ENCODE measurements at places on chromosomes 3 and 15.

- DNase-seq, result no peak
Measured at GRCh38 chr15:85743392-85744055, 51.2 kb downstream of the KLHL25 start.

- DNase-seq, result no peak
Measured at GRCh38 chr3:159455741-159456181, 532.9 kb upstream of the IL12A start.

DNA sequence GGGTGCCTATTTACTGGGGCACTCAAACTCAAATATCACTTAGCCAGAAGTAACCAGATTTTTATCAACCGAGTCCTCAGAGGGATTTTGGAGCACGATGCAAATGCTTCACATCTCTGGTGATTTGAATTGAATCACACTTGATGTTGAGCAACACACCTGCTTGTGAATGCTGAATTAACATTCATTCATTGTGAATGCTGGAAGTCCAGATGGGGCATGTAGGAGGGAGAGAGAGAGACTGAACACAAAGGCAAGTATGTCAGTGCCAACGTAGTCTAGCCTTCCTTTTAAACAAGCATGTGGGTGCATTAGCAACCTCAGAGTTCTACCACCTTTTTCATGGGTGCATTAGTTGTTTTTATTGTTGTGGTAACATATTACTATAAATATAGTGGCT, 156.2 kb downstream of the ADAMTSL3 start:
- DNase-seq, result no peak

- no peak for DNase-seq
Measured at GRCh38 chr3:128846486-128846891, 32.9 kb upstream of the ACAD9 start.

DNA sequence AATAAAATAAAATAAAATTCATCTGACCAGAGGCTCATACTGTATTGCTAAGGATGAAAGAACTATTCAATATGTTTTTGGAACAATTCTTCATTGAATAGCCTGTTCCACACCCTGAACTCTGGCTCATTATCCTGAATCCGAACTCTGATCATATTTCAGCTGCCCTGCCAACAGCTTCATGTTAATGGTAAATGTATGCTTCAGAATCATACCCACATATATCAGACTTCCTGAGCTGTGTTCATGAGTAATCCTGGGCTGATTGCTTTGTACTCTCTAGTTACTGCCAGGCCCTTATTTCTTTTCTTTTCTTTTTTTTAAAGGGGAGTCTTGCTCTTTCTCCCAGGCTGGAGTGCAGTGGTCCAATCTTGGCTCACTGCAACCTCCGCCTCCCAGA, 11.8 kb downstream of the INO80 start:
- no peak for DNase-seq

GRCh38 chr15:46293550-46293949, 658.7 kb downstream of the SQOR start:
- no peak for DNase-seq

DNA sequence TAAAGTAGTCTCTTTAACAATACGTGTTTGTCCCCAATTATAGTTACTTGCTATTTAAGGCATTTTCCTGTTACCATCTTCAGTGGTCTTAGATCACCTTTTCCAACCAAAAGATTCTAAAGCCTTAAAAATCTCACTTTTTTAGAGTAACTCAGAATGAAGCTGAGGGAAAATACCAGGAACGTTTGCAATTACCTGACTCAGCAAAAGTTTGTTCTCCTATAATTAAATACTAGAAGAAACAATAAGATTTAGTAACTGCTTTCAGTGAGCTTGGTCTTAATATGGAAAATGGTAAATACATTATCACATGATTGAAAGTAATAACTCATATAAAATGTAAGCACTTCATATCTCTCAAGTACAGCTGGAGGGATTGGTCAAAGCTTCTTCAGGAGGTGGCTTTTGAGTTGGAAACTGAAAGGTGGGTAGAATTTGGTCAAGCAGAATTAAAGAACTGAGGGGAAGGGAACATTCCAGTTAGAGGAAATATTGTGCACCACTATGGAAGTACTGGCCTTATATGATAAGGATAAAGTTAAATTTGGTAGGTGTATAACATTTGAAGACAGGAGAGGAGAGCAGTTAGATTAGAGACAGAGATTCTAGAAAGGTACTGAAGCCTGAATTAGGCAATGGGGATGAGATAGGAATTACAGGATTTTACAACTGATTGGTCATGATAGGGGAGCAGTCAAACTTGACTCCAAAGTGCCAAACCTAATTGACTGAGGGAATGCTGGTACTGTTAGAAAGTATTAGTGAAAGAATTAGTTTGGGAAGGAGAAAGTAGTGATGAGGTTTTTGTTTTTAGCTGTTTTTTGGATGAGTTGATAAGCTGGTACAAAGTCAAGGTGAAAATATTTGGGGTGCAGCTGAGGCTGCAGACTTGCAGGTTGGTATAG, 21.9 kb downstream of the TSC22D2 start:
- DNase-seq, result no peak

DNA sequence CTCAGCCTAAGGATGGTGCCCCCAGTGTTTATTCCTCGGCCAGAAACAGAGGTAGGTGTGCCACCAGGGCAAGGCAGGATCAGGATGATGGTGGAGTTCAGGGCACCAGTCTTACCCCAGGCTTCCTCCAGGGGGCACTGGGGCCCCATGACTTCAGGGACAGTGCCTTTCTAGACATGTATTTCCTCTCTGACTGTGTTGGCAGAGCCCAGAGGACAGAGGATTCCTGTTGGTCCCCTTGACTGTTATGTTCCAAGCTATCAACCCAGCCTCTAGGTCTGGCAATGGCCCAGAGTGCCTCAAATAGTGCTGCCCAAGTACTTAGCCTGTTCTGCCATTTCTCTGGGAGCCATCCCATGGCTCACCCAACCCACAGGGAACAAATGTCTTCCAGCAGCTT, 2.8 kb downstream of the HEMK1 start:
- peak; percentile 66 for DNase-seq

DNA sequence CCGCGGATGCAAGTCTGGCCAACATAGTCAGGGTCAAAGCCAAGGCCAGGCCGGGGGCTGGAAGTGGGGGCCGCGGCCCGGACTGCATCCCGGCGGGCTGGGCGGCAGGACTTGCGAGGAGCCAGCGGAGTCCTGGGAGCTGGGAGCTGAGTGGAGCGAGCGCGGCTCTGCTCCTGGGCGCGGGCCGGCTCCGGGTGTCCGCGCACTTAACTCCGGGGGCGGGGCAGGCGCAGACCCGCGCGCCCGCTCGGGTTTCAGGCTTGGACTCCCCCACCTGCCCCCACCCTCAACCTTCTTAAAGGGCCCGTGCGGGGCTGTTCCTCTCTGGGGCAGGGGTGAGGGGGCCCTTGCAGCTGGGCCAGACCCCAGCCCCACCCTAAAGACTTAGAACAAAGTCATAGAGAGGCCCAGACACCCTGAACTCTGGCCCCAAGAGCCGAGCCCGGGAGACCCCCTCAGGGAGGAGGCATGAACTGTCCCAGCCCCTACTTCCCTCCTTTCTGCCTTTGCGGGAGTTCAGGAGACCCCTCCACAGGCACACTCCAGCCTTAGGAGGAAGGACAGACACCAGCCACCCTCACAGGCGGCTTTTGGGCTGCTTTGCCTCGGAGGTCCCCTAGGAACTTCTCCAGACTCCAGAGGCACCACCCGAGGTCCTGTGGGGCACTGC, at the start of gene CSPG4:
Gene CSPG4, minus strand, starts transcription at position 181 of the 670 bp plus-strand sequence. Its CDS starts 93 bp downstream, at position 88.
- DNase-seq, result peak; percentile 60

DNA sequence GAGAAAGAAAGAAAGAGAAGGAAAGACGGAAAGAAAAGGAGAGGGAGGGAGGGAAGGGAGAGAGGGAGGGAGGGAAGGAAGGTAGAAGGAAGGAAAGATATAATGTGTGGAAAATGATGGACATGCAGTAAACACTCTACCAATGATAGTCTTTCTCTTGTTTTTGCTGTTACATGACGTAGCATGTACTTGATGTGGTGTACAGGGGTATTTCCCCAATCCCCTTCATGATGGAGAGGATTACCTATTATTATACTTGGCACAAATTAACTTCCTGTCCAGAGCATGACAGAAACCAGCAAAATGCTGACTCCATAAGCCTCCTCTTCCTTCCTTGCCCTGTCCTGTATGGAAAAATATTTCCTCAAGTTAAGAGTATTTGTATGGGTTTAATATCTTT, 124.4 kb downstream of the B3GALNT1 start:
- no peak for DNase-seq

- no peak for DNase-seq
Measured at GRCh38 chr3:15579051-15579450, 22.3 kb downstream of the HACL1 start.

DNA sequence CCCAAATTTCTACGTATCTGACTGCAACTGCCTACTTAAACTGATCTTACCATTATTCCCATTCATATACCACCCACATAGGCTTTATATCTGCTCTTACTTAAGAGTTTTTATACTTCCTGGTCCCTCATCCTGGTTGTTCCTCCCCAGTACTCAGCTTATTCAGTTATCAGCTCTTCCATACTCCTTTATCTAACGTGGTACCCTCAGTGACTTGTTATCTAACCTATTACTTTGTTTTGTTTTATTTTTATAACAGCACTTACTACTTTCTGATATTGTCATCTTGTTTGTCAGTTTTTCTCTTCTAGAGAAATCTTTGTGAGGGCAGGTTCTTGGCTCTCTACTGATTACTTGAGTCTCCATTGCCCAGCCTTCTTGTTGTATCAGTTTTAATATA, 100.6 kb downstream of the ZNF609 start:
- DNase-seq, result no peak

- DNase-seq, result no peak
Measured at GRCh38 chr3:8757551-8758518, 11.6 kb downstream of the OXTR start.

GRCh38 chr3:195537995-195538394, 5.1 kb downstream of the PPP1R2 start:
- no peak for DNase-seq

DNA sequence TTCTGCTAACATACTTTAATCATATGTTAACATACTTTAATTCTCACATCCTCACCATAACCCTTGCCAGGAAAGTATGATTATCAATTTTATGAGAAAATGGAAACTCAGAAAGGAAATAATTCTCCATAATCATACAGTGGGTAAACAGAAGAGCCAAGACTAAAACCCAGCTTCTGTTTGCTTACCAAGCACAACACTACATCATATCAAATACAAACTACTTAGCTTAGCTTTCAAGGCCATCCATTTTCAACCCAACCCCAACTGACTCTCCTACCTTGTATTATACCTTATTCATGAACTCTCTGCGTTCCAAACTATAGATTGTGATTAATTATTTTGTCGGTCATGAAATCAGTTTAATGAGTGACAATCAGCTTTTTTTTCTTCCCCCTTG, 9.0 kb downstream of the ZNF148 start:
- no peak for DNase-seq

DNA sequence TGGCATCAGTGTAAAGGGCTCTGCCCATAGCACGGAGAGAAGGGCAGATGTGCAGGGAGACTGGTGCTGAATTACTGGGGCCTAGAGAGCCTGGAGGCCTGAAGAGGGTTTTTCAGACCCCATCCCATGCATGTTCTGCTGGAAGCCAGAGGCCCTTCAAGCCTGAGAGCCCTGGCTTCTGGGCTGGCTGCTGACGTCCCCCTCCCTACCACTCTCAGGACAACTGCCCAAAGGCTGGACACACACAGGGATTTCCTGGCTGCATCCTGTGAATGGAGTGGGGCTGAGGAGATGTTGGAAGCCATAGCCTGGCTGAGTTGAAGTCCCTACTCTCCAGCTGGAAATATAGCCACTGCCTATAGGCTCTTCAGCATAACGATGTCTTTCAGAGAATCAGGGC, 16.9 kb upstream of the DOCK3 start:
- no peak for DNase-seq

- DNase-seq, result no peak
Measured at GRCh38 chr3:118936811-118937210, 97.8 kb downstream of the IGSF11 start.

DNA sequence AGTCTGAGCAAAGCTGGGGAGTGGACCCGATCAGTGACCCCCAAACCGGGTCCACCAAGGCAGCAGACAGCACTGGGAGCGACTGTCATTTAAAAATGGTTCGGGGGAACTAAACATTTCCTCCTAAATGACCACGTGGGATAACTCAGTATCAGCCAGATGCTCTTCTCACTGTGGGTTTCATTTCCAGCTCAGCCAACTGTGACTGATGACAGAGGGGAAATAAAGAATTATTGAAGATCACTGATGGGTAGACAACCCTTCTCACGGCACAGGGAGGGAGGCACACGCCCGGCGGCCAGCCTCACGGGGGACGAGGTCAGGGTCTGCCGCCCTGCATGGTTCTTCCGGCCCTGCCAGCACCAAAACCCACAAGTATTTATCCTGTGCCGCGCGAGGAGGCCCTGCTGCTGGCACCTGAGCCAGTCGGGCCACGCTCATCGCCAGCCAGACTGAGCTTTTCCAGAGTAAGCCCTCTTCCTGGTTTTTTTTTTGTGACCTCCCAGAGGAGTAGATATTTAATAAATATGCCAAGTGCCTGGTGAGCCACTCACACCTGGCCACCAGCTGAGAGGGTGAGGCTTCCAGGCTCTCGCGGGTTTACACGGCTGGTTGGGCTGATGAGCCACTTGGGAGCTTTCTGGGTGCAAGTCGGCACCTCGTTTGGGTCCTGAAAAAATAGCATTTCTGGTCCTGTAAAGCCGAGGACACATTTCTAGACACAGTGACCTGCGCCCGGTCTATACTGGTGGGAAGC, 6.2 kb downstream of the MELTF start:
- DNase-seq, result no peak

- DNase-seq, result no peak
Measured at GRCh38 chr3:46667657-46668056, 25.8 kb downstream of the ALS2CL start.

- peak; percentile 84 for DNase-seq
Measured at GRCh38 chr15:59437817-59438624, at the start of gene FAM81A. TSS of gene FAM81A (plus strand) at chr15:59438186. CDS start at chr15:59458627, 20,441 bp downstream.

Measured in left colon (tissue), 2 donors.